Amniotic stem cell (primary cell): ENCODE measurements at places on chromosomes 2 and 18.

DNA sequence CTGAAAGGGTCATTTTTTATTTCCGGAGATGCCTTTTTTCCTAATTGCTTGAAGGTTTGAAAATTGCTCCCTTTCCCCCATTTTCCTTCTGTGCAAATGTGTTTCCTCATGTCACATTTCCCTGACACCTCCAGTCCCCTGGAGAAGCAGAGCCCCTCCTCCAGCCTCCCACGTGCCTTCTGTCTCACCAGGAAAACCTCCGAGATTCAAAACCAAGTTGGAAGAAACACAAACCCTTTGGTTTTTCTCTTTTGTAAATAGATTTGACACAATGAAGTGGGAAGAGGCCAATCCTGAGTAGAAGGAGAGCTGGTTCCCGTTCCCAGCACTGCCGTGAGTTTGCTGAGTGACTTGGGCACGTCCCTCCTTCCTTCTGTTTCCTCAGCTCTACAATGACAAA lies 125.4 kb upstream of the MYCN start:
- no peak for DNase-seq

DNA sequence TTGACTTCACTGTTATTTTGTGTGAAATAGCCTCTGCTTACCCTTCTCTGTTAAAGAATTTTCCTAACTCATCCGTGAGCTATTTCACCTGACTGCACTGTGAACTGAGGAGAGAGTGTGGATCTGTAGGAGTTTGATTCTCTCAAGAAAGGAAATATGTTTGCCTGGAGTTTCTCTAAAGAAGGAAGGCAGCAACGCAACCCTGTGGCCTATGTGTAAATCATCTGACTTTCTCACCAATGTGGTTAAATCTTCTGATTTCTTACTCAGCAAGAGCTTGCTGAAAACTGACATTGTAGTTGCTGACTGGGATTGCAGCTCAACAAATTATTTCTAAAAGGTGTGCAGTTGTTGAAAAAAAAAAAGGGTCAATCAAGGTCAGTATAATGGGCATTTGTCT lies 153.9 kb upstream of the PELI1 start:
- DNase-seq, result no peak

GRCh38 chr2:224405412-224405811 lies 3.5 kb upstream of the FAM124B start:
- DNase-seq, result no peak

DNA sequence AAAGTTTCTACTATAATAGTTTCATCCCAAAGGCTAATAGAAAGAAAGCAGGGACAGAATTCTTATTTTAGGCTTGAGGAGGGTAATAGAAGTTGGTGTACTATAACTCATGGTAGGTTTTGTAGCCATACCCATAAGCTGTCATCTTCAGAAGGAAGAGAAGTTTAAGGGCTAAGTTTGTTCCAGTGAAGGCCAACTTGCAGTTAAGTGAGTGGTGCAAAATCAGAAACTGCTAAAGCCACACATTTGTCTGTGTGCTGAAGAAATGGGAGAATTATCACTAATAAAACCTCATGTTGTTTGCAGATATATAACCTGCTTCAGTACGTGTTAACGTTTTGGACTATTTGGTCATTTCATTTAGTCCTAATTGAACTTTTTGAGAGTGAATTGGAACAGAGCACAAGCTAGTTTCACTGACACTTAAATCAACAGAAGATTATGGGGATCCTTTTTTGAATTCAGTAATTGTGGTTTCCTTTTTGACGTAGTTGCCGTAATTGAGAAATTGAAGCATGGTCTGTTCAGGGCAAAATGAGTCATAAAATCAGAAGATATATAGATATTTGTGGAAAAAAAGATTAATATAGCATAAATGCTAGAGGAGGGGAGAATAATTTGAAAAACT lies 69.1 kb downstream of the PHLPP1 start:
- DNase-seq, result no peak

- DNase-seq, result no peak
These were observed 20.4 kb upstream of the SANBR start for GRCh38 chr2:61045226-61045625.

DNA sequence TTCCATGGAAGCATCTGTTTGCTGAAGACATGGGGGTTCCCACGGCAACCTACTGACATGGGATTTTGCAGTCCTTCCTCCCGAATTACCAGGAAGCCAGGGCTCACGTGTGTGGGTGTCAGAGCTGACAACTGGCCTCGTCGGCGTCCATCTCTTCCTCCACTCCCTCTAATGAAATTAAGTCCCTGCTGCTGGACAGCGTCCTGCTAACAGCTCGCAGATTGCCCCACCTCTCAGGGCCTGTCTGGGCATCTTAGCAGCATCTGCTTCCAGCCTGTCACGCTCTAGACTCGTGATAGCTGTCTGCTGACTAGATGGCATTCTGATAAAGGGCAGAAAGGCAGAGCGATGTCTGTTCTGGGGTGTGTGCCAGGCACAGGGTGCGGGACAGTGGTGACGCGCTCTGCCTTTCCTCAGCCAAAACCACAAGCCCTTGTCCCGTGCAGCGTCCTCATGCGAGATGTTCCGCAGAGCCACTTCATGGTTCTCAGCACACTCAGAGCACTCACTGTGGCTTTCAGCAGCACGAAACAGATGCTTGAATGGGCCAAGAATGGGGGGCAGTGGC lies 161.1 kb downstream of the ARL4C start:
- DNase-seq, result peak; percentile 54

DNA sequence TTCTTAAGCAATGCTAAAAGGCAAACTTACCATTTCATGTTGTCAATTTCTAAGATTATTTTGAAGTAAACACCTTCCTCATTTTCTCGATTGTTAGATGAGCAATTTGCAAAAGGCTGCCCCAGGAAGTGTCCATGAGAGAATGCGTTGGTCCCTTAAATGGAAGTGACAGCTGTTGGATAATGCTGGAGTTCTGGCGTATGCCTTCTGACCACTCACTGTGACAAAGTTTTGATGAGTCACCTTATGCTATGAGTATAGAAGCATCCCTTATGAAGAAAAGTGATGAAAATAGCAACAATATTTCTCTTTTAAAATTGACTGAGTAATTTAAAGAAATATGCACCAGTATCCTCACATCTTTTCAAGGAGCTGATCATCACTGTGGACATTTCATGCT lies 1497.5 kb downstream of the DPP10 start:
- no peak for DNase-seq
